Ascending aorta (tissue), 2 donors: ENCODE measurements at places on chromosomes 6 and 20. TPM values are rescaled to one million over a fixed set of nuclear protein-coding genes. Genes with fewer than 3 reads are reported as not detected.

The LY6G5C gene
- 0.96 TPM for total RNA-seq

DNA sequence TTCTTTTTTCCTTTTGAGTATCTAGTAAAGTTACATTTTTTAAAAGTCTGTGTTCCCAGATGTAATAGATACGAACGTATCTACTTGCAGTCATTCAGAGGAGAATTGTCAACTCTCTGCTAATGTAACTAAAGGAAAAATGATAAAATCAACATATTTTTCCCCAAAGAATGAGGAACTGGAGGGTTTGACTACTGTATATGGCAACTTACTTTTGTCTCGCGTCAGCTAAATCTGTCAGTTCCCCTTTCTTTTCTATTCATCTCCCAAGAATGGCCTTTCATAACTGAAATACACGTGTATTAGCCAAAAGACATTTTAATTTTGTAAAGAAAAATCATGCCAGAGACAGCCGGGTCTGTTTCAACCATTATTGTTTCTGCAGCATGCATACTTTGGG lies 5.4 kb downstream of the EYA2 start:
- no peak for DNase-seq

- no peak for DNase-seq
Measured at GRCh38 chr20:38559764-38560163, 21.2 kb upstream of the ADIG start.

DNA sequence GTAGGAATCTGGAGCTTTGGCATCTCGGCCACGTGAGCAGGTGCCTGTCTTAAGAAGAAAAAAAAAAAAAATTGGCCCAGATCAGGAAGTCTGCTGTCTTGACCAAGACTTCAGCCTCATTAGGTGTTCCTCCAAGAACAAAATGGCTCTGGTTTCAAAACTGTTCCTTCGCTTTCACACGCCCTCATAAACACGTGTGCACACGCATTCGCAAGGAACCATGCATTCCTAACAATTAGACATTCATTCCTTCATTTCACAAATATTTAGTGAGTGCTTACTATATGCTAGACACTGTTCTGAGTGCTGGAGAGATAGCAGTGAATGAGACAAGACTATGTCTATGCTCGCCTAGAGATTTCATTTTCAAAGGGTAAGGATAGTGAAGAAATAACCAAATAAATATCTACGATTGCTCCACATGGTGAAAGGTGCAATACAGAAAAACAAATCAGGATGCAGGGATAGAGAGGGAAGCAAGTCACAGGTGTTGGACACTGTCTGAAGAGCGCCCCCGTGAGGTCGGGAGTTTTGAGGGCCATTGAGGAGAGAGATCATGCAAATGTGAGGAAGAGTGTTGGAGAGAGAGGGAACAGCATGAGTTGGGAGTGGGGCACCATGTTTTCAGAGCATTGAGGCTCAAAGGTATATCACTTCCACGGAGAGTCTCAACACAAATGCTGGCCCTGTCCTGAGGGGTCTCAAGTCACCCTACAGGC lies 53.3 kb downstream of the CCDC170 start:
- DNase-seq, result no peak

DNA sequence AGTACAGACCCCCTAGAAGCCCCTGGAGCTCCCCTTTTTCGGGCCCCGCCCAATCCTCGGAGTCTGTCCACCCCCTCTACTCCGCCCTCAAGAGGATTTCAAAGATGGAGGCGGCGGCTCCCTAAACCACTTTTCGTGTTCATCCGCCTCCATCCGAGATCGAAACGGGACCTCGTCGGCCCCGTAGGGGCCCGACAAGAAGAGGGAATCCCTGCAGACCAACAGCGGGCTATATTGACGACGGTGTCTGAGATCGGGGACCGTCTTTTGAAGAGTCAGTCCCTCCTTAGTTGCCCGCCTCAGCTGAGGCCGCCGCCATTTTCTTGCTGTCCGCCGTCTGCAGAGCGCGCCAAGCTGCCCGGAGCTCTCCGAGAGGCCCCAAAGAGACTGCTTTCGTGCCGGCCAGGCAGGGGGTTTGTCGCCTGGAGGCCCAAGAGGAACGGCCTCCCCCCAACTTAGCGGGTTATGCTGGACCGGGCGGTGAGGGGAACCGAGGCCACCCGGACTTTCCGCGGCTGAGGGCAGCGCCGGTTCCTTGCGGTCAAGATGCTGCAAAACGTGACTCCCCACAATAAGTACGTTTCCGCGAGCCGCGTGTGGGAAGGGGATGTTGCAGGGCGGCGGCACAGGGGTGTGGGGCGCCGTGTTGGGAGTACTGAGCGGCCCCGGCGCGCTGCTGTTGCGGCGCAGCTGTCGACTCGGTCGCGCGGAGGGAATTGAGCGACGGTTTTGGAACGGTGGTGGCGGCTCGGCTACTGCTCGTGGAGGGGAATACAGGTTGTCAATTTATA lies 4.2 kb downstream of the BRD2 start:
- DNase-seq, result no peak

DNA sequence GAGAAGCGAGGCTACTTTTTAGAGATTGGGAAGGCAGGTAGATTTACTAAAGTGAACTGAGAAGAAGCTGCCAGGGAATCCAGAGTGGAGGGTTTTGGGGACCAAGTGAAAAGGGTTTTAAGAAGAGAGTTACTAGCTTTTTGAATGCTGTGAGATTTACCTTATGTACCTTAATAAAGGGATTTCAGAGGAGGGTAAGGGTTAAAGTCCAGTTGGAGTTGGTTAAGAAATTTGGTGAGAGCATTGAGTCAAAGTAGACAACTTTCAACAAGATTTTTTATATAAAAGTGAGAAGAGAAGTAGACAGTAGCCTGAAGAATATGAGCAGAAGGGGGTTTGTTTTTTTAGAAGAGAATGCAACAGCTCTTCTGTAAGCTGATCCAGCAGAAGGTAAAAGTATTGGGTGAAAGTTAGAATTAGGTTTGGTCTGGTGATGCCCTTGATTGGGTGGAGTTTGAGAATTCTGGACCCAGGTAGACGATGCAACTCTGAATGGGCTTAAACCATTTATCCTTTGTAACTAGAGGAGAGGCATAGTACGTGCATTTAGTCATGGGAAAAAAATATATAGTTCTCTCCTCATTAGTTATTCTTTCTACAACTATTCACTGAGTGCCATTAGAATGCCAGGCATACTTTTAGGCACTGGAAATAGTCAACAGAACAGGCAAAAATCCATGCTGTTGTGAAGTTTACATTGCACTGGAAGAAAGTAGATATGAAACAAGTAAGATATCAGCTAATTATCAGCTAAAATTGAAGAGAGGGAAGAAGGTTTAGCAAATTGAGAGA lies 44.8 kb downstream of the ATRN start:
- no peak for DNase-seq

DNA sequence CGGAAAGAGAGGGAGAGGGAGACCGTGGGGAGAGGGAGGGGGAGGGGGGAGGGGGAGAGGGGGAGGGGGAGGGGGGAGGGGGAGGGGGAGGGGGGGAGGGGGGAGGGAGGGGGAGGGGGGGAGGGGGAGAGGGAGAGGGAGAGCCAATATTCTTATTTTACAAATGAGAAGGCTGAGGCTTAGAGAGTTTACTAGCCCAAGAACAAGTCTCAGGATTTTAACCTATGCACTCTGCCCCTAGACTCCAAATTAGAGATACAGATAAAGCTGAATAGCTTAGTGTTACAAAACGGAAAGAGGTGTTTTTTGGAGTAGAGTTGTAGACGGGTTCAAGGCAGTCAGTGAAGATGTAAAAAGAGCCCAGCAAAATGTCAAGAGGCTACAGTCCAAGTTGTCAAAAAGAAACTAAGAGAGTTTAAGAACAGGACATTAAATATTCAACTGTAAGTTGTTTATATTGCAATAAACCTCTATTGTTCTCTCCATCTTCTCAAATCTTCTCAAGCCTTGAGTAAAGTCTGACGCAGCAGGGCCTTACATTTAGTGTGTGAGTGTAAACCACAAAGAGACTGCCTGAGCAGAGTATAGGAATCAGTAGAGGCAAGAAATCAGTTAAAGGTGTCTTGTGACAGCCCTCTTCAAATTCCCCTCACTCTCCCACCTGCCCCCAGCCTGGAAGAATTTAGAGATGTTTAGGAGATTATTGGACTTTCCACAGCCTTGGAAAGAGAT lies 34.9 kb upstream of the AKIRIN2 start:
- DNase-seq, result no peak

DNA sequence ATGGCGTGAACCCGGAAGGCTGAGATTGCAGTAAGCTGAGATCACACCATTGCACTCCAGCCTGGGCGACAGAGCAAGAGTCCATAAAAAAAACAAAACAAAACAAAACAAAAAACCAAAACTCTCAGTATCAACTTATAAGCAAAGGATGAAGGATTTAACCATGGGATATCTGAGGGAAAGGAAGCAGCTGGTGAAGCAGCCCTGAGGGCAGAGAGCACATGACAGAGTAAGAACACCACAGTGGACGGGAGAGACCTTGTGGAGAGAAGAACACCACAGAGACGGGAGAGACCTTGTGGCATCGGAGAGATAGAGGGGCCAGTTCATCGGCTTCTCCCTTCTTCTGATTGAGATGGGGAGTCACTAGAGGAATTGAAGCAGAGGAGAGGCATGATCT lies 697.2 kb downstream of the HDGFL1 start:
- no peak for DNase-seq

DNA sequence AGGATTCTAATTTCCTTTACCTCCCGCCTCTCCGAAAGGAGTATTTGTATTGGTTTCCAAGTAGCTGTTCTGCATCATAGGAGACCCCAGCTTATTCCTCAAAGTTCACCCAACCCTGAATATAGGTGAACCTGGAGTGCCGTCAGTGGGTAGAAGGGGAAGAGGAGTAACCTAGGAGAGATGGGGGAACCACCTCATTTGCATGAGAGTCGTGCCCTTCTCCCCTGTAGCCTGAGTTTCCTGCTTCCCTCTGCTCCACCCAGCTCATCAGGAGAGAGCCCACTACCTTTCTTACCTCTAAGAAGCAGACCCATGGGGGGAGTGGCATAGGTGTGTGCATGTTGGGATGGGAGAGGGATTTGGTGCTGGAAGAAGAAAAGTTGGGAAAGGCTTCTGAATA lies 17.3 kb upstream of the WFDC2 start:
- DNase-seq, result no peak

- no peak for DNase-seq
Measured at GRCh38 chr6:129497481-129498441, 212.2 kb downstream of the ARHGAP18 start.
